ENCODE measurements at places on chromosomes 1 and 21.

DNA sequence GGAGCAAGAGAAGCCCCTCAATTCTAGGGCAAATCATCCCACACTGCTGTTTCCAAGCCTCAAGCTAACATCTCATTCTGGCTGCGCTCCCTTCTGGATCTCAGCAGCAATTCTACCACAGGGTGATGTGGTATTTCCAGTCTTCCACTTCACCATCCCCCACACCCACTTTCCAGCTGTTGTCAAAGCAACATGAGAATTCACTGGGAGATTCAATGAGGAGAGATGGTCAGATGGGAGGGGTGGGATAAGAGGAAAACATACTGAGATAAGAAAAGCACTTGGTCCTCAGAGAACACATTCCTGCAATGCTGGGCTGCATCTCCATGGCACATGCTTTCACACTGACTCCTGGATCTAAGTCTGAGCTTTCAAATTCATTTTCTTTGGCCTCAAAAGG is 47.3 kb upstream of the LRRC52 start:
- no peak for DNase-seq

- DNase-seq: no peak
These were observed 62.8 kb downstream of the DMRTB1 start for GRCh38 chr1:53521924-53522552.

DNA sequence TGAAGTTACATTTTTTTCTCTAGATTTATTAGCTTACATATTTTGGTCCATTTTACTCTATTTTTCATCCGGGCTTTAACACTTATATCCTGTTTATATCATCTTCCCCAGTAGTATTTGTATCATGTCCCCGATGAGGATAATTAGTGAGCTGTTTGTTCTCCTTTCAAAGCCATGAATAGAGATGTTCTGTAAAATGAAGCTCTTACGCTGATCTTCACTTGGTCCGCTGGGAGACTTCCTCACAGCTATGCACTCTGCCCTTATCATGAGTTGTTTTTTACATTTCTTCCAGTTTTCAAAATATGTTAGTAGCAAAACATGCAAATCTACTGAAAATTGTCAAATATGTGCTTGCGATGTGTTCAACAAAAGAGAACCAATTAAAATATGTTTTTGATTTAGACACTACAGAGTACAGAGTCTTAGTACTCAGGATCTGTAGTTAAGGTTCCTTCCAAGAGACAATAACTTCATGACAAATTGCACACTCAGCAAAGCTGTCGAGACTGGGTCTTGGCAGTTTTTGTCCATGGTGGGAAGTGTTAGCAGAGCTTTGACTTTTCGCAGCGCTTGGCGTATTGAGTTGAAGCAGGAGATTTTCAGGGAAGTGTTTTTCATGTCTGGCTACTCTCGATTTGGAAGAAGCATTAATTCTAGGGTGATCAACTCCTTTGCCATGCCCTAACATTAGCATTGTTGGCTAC is 292.0 kb upstream of the ADAMTS5 start:
- DNase-seq: no peak

DNA sequence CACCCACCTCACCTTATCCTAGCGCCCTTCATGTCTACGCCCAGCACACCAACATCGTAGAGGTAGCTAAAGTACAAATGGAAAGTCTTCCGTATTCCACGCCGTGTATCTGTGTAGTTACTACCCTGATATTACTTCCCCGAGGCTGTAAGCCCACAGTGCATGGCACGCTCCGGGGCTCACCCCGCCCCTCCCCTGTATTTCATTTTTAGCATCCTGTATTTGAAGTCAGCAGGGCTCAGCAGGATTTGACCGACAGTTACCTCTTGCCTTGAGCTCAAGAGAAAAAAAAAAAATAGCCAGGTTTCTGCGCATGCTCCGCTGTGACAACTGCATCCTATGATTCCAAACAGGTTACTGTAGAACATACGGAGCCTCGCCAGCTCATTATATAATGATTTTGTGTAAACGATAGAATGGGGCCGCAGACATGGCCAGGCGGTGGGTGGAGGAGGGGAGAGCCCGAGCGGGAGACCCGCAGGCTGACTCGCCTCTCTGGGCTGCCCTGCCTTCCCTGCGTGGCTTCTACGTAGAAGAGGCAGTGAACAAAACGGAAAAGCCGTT is 1.3 kb downstream of the ABCG1 start:
- peak; percentile 81 for DNase-seq

DNA sequence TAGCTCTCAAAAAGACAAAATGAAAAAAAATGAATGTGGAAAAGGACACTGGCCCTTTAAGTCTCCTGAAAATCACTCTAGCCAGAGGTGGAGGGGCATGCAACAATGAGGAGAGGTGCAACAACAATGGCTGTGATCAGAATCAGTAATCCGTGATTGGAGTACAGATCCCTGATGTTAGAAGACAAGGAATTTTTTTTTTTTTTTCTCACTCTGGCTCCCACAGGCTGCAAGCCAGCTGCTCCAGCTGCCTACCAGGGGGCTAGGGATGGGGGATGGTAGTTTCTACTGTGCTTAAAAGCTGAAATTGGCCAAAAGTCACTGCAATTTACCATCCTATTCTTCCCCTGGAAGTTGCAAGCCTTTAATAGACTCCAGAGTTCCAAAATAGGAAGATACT is 54.5 kb downstream of the STYXL2 start:
- no peak for DNase-seq

GRCh38 chr1:221863635-221864034 is 121.7 kb upstream of the DUSP10 start:
- no peak for DNase-seq

DNA sequence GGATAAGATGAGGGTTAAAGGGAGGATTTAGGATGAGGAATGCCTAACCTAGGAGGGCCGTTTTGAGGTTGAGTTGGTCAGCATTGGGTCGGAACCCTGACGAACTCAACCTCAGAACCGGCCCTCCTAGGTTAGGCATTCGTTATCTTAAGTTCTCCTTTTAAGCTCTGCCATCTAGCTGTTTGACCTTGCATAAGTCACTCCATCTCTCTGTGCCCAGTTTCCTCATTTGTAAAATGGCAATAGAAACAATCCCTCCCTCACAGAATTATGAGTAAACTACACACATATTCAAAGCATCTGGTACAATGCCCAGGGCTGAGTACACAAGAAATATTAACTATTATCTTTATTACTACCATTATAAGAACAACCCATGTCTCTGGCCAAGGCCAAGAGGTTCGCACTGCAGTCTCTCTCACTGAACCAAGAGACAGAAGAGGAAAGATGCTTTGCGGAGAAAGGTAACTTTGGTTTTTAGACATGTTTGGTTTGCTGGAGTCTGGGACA is 4.8 kb downstream of the ABCB10 start:
- no peak for DNase-seq

GRCh38 chr1:74363220-74363619 is 128.0 kb downstream of the TNNI3K start:
- no peak for DNase-seq

GRCh38 chr1:64440183-64440826 is 29.6 kb upstream of the CACHD1 start:
- no peak for DNase-seq

DNA sequence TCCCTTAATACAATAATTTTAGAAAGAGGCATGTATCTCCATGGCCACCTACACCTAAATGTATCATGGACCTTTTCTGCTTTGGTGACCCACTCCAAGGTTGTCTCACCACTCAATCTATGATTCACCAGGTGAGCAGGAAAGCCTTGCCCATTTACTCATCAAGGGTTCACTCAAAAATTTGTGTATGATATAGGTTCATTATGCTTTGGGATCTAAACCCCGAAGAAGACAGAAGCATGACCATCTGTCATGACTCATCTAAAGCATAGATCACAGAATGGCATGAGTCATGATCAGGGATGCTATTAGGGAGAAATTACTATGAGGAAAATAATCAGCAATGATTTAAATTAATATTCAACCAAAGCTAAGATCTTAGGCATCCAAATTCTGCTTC is 38.5 kb downstream of the PYHIN1 start:
- DNase-seq: no peak

DNA sequence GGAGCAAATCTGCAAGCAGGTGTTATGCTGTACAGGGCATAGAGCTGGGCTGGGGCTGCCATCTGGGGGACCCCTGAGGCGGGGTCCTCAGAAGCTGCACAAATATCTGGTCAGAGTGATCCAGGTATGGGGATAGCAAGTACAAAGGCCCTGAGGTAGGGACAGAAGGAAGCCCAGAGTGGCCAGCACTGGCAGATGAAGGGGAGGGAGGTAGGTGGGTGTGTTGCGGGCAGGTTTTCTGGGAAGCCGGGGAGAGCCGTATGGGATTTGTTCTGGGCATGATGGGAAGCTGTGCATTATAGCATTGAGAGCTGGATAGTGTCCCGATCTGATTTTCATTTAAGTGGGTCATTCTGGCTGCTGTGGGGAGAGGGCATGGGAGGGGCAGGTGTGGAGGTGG is 102.7 kb downstream of the ARHGEF10L start:
- DNase-seq: no peak

GRCh38 chr1:171252482-171252881 is 4.2 kb downstream of the FMO1 start:
- peak; percentile 39 for DNase-seq

DNA sequence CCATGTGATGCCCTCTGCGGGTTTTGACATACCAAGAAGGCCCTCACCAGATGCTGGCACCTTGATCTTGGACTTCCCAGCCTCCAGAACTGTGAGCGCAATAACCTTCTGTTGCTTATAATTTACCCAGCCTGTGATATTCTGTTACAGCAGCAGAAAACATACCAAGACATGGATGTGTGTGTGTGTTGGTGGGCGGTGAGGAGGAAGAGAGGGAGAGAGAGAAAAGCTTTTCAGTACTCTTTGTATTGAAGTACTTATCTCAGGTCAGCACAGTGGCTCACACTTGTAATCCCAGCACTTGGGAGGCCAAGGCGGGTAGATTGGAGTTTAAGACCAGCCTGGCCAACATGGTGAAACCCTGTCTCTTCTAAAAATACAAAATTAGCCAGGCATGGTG is 23.1 kb downstream of the TRAPPC10 start:
- no peak for DNase-seq

DNA sequence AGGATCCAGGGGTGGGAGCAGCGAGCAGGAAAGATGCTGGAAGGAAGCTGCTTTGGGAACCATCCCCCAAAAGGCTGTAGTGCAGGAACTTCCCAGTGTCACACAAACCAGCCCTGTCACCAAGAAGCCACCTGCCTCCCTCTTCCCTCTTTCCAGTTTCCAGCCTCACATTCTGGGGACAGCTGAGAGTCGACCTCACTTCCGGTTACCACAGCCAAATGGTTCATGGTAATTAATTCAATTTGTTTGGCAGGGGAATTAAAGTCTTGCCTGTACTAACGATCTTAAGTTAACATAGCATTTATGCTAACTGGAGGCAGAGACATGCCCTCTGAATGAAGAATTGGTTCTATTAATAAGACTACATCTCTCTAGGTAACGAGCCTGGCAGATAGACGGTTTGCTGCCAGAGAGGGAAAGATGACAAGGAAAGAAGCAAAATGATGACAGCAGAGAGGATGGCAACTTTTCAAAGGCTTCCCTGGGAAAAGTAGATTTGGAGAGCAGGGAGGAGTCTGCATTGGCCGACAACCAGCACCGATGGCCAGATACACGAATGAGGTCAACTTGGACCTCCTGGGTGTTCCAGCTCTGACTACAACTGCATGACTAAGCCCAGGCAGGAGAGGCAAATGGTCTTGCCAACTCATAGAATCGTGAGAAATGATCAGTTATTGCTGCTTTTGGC is 64.1 kb downstream of the TMCO4 start:
- DNase-seq: no peak

- no peak for DNase-seq
These were observed 2.1 kb downstream of the TTC22 start for GRCh38 chr1:54798769-54799641.

DNA sequence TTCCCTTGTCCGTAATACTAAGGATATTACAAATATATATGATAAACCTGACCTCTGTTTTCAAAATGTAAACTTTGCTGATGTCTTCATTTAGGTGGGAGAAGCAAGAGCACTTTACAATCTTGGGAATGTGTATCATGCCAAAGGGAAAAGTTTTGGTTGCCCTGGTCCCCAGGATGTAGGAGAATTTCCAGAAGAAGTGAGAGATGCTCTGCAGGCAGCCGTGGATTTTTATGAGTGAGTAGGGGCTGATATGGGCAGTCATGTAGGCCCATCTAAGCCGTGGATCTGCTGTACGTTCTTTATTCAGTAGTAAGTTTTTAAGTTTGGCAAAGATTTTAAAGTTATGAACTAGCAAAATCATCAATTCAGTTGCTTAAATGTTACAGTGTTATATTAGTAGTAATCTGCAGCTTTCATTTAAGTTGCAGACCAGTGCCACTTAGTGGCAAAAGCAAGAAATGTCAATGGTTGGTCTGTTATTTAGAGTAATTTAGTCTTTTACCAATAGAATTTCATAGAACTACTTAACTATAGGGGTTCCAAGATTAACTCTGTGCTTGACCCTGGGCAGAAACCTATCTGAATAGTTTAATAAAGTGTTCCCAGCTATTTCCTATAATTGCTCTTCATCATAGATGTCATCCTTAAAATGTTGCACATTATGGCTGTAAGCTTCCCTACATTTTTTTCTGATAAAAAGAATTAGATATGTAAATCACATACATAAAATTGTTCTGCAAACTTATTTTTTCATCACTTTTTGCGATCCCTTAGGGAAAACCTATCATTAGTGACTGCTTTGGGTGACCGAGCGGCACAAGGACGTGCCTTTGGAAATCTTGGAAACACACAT is 21.3 kb downstream of the GPSM2 start:
- DNase-seq: no peak

- DNase-seq: no peak
These were observed 5.9 kb downstream of the ITLN1 start for GRCh38 chr1:160879056-160879455.

GRCh38 chr1:39106801-39107327 is 80.7 kb downstream of the NDUFS5 start:
- DNase-seq: no peak

- DNase-seq: no peak
These were observed 27.4 kb downstream of the DTL start for GRCh38 chr1:212062832-212063438.

DNA sequence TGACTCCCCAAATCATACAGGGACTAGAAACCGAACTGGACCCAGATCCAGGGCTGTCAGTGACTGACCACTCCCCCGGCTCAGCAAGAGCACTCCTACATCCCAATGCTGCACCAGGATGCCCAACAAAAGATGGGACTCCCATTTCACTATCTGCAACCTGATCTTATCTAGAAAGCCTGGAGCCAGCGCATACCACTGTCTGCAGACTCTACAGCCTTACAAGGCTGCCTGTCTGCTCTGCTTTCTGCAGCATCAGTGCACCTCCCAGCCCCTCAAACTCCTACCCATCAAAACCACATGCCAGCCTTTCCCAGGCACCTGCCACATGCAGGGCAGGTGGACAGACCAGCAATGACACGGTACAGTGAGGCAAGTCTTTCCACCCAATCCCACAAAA is 52.2 kb downstream of the SSBP3 start:
- DNase-seq: no peak

GRCh38 chr1:66269222-66269621 is 264.7 kb upstream of the SGIP1 start:
- DNase-seq: no peak

DNA sequence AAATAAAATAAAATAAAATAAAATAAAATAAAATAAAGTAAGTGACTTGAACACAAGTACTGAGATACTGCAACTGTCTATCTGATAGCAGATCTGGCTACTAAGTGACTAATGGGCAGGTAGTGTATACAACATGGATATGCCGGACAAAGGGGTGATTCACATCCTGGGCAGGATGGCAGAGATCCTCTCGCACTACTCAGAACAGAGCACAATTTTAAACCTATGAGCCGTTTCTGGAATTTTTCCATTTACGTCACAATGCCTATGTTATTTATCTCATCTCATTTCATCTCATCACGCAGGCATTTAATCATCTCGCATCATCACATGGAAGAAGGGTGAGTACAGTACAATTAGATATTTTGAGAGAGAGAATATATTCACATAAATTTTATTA is 233.3 kb upstream of the COA6 start:
- DNase-seq: no peak

GRCh38 chr1:226625832-226626576 is 77.4 kb downstream of the STUM start:
- DNase-seq: no peak

Measured in NCI-H524 treated with DMSO at 0.1 percent for 48 hours (cell line).